ENCODE measurements at places on chromosomes 2 and 18. TPM values are rescaled to one million over a fixed set of nuclear protein-coding genes. Genes with fewer than 3 reads are reported as not detected.

DNA sequence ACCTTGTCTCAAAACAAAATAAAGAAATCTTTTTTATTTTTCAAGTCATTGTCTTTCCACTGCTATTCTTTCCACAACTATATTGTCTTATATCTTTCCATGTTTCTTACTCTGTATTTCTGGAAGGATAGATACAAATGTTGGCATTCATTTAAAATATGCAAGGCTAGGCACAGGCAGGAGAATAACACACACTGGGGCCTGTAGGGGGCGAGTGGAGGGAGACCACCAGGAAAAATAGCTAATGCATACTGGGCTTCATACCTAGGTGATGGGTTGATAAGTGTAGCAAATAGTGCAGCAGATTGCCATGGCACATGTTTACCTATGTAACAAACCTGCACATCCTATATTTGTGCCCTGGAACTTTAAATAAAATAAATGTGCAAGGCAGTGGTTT lies 9.6 kb downstream of the MRPL30 start:
- peaks cover 2% of the 10 kb centered on the region for H3K4me1 ChIP-seq
- DNase-seq, result no peak
- H3K27ac ChIP-seq, result no peak overlapping the region
- H3K36me3 ChIP-seq, result peaks cover 65% of the 10 kb centered on the region
- H3K27me3 ChIP-seq, result no peaks in the 10 kb centered on the region
- H3K4me3 ChIP-seq, result no peak overlapping the region

DNA sequence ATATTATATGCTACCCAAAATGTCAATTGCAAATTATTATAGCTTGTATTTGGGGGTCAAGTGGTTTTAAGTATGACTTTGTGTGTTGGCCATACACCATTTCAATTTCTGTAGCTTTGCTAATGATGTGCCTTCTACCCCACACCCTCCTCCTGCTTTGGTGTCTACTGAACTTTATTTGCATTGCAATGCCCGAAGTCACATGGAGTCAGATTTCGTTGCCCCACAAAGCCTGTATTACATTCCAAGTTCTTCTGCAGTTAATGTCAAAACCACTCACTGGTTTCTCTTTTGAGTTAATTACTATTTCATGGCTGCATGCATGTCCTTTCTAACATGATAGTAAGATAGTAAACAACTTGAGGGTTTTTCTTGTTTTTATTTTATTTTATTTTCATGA lies 528.9 kb downstream of the RIT2 start:
- H3K4me1 ChIP-seq, result no peaks in the 10 kb centered on the region
- no peaks in the 10 kb centered on the region for H3K27me3 ChIP-seq
- DNase-seq, result no peak
- H3K27ac ChIP-seq, result no peak overlapping the region
- H3K36me3 ChIP-seq, result no peaks in the 10 kb centered on the region

GRCh38 chr2:727071-727470 lies 49.9 kb upstream of the TMEM18 start:
- no peak overlapping the region for H3K4me3 ChIP-seq
- no peak overlapping the region for H3K27ac ChIP-seq
- H3K36me3 ChIP-seq, result no peaks in the 10 kb centered on the region
- DNase-seq, result no peak

- no peaks in the 10 kb centered on the region for H3K36me3 ChIP-seq
- DNase-seq, result no peak
- no peak overlapping the region for H3K4me3 ChIP-seq
- H3K27ac ChIP-seq, result no peak overlapping the region
- H3K27me3 ChIP-seq, result no peaks in the 10 kb centered on the region
Measured at GRCh38 chr18:27666016-27666415, 480.9 kb upstream of the CHST9 start.

GRCh38 chr2:239361311-239361642 lies 39.5 kb downstream of the HDAC4 start:
- no peaks in the 10 kb centered on the region for H3K36me3 ChIP-seq
- no peaks in the 10 kb centered on the region for H3K4me1 ChIP-seq
- no peaks in the 10 kb centered on the region for H3K27me3 ChIP-seq
- no peak overlapping the region for H3K4me3 ChIP-seq
- DNase-seq, result no peak

DNA sequence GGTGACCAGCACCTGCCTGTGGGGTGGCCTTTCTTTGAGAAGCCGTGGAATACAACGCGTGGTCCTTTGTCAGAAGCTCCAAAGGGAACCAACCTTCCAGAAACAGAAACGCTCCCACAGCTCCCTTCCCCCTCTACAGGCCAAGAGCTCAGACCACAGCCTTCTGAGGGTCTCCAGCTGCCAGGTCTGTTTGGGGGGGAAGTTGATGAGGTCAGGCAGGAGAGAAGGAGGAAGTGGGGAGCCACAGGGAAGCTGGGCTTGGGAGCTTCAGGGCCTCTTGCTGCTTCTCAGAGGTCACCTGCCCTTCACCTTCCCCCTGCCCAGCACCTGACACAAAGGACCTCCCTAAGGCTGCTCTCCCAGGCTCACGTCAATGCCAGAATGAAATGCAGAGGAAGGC lies 287.7 kb upstream of the ID2 start:
- no peaks in the 10 kb centered on the region for H3K36me3 ChIP-seq
- no peak overlapping the region for H3K27ac ChIP-seq
- H3K27me3 ChIP-seq, result peaks cover 29% of the 10 kb centered on the region
- no peak for DNase-seq
- H3K4me1 ChIP-seq, result no peaks in the 10 kb centered on the region

DNA sequence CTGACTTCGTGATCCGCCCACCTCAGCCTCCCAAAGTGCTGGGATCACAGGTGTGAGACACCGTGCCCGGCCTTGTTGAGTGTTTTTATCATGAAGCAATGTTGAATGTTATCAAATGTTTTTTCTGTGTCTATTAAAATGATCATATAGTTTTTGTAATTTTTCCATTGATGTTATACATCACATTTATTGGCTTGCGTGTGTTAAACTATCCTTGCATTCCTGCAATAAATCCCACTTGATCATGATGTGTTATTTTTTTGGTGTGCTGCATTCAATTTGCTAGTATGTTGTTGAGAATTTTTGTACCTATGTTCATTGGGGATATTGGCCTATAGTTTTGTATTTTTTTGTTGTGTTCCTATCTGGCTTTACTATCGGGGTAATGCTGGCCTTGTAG lies 113.1 kb upstream of the PARD3B start:
- H3K4me3 ChIP-seq, result no peak overlapping the region
- no peaks in the 10 kb centered on the region for H3K4me1 ChIP-seq
- no peak overlapping the region for H3K27ac ChIP-seq
- no peaks in the 10 kb centered on the region for H3K36me3 ChIP-seq
- DNase-seq, result no peak

DNA sequence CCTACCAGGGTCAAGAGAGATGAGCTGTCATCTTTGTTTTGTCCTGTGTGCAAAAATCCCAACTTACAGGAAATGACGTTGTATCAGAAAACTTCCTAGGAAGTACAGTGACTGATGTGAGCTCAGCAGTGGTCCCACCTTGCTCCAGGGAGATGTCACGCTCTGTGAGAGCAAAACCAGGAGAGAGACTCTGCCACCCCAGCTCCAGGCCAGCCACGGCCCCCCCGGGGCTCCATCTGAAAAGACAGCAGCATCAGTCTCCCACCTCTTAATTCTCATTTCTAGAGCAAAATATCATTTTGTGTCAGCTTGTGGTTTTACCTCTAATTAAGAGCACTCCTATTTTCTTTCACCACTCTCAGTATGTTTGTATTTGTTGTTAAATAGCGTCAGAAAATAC lies 57.5 kb downstream of the MYL12B start:
- no peak overlapping the region for H3K27ac ChIP-seq
- peaks cover 24% of the 10 kb centered on the region for H3K4me1 ChIP-seq
- H3K4me3 ChIP-seq, result no peak overlapping the region
- no peaks in the 10 kb centered on the region for H3K27me3 ChIP-seq
- no peaks in the 10 kb centered on the region for H3K36me3 ChIP-seq

GRCh38 chr18:54389143-54389505 lies 31.4 kb downstream of the C18orf54 start:
- no peak for DNase-seq
- H3K27me3 ChIP-seq, result peaks cover 4% of the 10 kb centered on the region
- no peak overlapping the region for H3K4me3 ChIP-seq
- H3K27ac ChIP-seq, result no peak overlapping the region
- H3K4me1 ChIP-seq, result peaks cover 2% of the 10 kb centered on the region

GRCh38 chr2:174797781-174798276 lies 33.6 kb upstream of the CHRNA1 start:
- no peak overlapping the region for H3K27ac ChIP-seq
- H3K27me3 ChIP-seq, result peaks cover 14% of the 10 kb centered on the region
- no peak for DNase-seq
- H3K4me1 ChIP-seq, result no peaks in the 10 kb centered on the region

- H3K4me3 ChIP-seq, result no peak overlapping the region
- no peaks in the 10 kb centered on the region for H3K36me3 ChIP-seq
- no peaks in the 10 kb centered on the region for H3K4me1 ChIP-seq
- DNase-seq, result no peak
Measured at GRCh38 chr2:129934044-129934822, 45.2 kb upstream of the RAB6C start.

Gene PARD3B
- not detected for total RNA-seq

Gene TBR1
- total RNA-seq, result 0.02 TPM

Gene FSIP2
- total RNA-seq, result 0.07 TPM

Gene RRM2
- 9.3 TPM for total RNA-seq

Gene LRRC30
- total RNA-seq, result not detected

Gene MCM6
- 28.9 TPM for total RNA-seq

Gene TUBA4B
- not detected for total RNA-seq

Gene TWIST2
- not detected for total RNA-seq

Gene HOXD13
- not detected for total RNA-seq

Measured in activated B cell treated with CpG ODN at 0.5 μM for 24 hours (primary cell).